ENCODE measurements at places on chromosomes 3 and 15.

DNA sequence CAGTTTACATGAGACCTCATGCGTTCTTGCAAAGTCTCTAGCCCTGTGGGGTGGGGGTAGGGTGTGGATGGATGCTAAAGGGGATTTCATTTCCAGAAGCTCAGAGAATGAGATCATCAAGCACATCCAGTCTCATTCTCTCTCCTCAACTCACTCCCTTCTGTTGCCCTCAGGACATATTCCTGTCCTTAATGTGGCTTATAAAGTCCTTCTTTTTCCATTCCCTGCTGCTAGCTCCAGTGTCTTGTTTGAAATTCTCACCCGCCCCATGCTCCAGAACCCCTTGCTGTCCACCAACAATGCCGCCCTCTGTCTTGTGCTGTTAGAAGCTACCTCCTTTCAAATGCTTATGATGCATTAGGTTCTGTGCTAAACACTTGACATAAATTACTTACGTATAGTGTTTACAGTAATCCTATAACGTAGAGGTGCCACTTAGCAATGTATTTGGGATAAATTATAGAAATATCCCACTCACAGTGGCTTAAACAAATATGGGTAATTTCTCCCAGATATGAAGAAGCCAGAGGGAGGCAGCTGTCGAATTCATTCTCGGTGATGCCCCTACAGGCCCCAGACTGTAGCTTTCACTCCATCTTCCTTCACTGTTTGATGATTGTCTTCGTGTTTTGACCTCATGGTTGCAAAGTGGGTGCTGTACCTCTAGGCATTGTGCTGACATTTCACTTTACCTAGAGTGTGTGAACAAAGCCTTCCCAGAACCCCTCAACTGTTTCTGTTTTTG lies 273.1 kb upstream of the TBL1XR1 start:
- DNase-seq, result peak; percentile 52

DNA sequence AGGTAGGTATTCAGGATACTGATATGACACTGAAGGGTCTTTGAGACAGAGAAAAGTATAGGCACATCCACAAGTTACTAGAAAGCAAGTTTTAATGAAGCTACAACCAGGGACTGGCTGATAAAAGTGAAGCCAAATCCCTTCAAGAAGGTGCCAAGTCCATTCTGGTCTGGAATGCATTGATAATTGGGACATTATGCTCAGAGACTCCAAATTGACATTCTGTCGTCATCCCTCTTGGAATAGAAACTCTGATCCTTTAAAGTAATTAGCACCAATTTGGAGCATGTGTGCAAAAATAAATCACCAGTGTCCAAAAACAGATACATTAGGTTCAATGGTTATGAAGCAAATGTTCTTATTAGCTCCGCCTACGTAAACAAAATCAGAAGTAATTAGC lies 47.3 kb upstream of the BCL6 start:
- no peak for DNase-seq

DNA sequence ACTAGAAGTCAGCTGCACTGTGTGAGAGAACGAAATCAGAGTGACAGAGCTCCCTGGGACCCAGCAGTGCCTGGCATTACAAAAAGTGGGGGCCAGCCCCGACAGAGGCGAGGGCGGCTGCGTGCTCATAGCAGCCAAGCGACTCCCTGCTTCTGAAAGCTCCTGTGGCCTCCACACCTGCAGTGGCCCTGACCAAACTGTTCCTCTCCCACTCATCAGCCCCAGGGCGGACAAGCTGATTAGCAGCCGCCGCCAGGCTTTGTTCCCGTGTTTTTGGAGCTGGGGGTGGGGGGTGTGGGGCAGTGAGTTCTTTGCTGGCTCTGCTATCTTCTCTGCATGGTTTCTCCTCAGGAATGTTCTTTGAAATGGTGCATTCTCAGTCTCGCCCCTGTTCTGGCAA lies 58.1 kb downstream of the DGKG start:
- no peak for DNase-seq

- no peak for DNase-seq
Observed at GRCh38 chr3:81279481-81280379, 481.7 kb downstream of the GBE1 start.

DNA sequence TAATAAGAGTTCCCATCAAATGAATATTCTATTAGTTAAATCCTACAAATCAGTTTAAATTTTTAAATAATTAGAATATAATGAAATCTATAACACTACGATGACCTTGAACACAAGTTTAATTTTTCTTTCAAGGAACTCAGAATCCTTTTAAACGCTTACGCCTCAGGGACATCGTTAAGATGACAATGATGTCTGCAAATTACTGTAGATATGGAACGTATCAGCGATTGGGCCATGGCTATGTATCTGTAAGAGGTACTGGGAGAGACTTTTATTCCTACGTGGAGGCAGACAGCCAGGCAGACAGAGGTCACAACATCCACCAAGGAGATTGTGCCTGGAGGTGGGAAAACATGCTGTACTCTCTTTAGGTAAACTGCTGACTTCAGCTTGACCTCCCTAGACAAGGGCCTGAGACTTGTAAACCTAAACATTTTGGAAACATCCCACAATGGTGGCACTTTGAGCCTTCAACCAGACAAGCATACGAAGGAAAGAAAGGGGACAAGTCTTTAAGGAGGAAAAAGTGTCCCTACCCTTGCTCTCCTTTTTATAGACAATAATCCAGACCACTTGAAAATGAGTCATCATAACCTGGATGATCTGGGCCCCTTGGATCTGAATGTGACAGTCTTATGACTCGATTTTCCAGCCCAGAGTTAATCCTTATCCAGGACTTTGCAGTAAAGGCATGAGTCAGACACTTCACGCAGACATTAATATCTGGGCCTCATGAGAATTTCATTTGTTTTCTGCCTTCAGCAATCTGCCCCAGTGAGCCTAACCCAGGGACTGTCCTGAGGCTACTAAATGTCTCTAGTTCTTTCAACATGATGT lies 6.8 kb upstream of the LDHAL6B start:
- DNase-seq, result peak; percentile 63

DNA sequence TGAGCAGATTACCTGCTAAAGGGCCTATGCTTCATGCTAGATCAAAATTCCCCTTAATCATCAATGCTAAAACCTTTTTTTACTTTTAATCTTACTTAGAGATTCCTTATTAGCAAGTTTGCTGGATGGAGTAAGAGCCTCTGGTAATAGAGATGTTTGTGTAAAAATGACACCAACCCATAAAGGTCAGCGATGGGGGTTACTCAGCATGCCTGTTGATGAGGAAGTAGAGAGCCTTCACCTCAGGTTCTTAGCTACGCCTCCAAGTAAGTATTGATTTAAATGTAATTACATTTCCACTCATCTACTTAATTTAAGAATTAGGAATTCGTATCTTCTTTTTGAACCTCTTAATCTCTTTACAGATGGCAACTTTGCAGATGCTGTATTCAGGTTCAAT lies 38.8 kb downstream of the DNAJC13 start:
- DNase-seq, result no peak

DNA sequence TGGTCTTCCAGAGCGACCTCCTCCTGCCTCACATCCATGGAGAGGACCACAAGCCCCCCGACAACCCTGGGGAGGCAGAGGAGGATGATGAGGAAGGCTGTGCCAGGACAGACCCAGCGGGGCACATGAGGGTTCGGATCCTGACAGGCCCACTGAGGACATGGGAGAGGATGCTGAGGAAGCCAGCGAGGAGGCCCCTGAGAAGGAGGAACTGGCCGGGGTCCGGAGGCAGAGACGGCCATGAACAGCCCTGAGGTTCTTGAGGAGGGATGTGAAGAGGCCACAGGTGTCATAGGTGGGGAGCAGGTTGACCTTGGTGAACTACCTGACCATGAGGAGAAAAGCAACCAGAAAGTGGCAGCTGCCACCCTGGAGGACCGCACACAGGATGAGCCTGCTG lies 54.9 kb upstream of the WNT7A start:
- no peak for DNase-seq

GRCh38 chr15:57521503-57521902 lies 70.2 kb upstream of the MYZAP start:
- no peak for DNase-seq

- DNase-seq, result peak; percentile 6
Observed at GRCh38 chr3:147572970-147573340, 163.8 kb downstream of the ZIC1 start.

DNA sequence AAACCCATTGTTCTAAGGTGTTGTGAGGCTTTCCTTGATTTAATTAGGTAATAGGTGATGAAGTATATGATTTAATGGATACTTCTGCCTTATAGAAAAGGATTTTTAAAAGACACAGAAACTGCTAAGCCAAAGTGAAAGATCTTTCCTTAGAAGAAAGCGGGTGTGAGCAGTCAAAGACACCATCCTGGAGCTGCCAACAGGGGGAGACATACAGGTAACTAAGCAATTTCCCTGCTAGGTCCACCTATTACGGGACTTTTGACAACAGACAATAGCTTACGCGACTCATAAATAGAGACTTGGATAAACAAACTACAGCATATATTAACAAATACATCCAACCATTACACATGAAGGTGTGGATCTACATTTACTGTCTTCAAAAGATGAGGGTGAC lies 669.5 kb downstream of the SQOR start:
- no peak for DNase-seq

DNA sequence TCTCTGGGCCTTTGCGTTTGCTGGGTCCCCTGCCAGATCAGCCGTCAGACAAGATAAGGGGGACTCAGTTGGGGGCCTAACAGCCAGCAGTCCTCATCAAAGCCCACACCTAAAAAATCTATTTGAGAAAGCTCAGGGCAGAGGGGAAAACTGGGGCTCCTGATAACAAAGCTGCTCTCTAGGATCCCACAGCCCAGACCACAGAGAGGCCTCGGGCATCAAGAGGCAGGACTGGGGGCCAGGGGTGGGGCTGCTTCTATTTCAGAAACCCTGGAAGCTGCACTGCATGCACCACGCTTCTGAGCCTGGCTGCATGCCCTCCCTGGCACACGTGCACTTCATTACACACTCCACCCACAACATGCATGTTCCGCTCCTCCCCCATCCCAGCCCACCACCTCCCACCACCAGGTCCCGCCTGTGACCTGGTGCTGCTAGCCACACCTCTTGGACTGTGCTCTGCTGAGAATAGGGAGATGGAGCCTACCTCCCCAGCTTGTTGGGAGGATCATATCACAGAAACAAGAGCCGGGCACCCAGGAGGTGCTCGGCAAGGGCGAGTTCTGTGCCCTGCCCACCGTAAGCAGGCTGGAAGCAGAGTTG lies 26.6 kb downstream of the FBLN2 start:
- DNase-seq, result no peak

DNA sequence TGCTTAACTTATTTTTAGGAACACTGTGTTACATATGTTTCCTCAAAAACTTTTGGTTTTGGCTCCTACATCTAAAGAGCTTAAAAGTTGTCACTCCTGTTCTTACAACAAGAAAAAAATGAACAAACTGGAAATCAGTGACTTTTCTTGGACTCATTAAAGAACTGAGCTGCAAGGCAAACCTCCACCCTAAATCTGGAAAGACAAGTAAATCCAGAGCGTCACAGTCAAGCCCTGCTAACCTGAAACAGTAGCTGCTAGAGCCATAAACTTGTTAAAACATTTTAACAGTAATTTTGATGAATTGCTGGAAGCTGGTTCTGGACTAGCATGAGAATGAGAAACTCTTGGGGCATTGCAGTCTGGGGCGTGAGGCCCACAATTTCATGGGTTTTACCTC lies 350.5 kb upstream of the COL8A1 start:
- no peak for DNase-seq

DNA sequence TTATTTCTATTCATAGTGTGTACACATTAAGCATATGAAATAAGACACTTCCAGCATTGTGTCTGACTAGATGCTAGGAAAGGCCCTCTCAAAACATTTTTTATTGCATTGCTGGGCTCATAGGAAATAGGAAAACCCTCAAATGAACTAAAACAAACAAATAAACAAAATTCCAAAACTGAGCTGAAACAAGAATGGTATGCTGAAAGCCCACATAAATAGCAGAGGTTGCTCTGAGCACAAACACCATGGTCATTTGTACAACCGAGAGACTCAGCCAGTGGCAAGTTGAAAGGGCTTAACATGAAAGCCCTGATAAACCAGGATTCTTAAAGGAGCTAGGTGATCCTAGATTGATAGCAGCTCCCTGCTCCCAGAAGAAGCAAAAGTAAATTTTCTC lies 310.0 kb upstream of the WNT5A start:
- no peak for DNase-seq

GRCh38 chr15:41028853-41029252 lies 75.6 kb downstream of the CHAC1 start:
- DNase-seq, result no peak

- no peak for DNase-seq
Observed at GRCh38 chr15:85745525-85746150, 49.1 kb downstream of the KLHL25 start.

- DNase-seq, result peak; percentile 68
Observed at GRCh38 chr15:99016680-99017321, 9.2 kb upstream of the PGPEP1L start.

DNA sequence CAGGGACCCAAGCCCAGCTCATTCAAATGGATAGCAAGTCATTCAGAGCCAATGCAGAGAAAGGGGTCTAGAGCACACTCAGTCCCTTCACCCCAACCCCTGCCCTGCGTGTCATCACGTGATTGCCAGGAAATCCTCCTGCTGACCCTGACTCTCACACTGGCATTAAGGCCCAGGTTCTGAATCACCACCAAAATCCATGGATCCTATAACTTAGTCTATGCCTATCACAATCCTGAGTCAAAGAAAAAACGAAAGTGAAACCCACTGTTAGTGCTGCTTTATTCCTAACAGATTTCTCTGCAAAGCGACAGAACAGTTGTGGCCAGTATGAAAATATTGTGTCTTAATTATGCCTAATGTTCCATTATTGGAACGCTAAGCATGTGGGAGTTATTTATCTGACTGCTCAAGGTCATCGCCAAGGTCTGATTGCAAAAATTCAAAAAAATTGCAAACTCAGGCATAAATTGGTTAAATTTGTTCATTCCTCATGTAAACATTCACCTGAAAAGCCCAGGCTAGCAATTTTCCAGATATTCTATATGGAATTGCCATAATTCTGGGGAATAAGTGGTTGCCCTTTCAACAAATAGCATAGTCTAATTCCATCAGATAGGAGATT lies 108.7 kb upstream of the EIF1B start:
- DNase-seq, result no peak

DNA sequence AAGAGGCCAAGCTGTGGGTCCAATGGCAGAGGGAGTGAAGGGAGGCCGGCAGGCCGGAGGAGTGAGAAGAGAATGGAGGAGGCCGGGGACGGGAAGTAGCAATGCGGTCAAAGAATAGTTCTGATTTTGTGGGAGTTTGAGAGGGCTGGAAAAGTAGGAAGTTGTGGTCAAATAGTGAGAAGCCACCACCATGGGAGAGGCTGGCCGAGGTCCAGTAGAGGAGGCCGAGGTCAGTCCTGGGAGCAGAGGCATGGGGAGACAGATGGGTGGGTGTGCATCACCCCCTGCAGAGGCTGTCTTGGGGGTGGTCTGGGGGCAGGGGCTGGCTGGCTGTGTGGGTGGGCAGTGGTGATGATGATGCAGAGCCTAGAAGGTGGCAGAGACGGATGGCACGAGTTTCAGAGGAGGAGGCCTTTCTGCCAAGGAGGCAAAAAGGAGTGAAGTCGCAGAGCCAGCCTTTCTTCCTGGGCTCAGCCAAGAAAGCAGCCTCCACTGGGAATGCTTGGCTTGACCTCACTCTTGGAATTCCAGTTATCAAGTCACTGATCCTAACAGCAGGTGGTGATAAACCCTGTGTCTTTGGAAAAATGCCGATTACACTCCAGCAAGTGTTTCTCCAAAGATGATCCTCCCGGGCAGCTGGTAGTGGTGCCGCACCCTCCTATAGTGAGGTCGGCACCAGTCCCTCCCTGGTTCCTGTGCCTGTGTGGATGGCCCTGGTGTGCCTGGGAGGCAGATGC lies 57.3 kb downstream of the ARNT2 start:
- DNase-seq, result peak; percentile 100

- no peak for DNase-seq
Observed at GRCh38 chr3:149269687-149270086, 48.1 kb upstream of the CP start.

All from NCI-H226 (cell line).